ENCODE measurements at places on chromosomes 16 and 17.

DNA sequence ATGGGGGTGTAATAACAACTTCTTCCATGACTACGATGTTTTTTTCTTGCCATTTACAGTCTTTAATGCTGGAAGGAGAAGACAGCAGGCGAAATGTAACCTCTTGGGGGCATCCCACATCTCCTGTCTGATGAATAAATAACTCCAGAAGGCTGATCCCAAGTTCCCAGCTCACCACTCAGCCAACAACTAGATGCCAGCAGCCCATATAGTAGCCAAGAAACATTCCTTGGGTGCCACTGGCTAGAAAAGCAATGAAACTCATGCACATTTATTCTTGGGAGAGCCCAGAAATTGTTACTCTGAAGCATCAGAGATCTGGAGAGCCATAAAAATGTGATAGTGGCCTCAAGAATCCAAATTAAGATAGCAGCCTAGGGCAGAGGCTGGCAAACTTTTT lies 22.7 kb upstream of the TMEM101 start:
- no peak for DNase-seq

GRCh38 chr16:20942256-20942655 lies 41.7 kb downstream of the LYRM1 start:
- no peak for DNase-seq

GRCh38 chr17:40995116-40995515 lies 1.2 kb upstream of the KRTAP3-3 start:
- DNase-seq, result no peak

DNA sequence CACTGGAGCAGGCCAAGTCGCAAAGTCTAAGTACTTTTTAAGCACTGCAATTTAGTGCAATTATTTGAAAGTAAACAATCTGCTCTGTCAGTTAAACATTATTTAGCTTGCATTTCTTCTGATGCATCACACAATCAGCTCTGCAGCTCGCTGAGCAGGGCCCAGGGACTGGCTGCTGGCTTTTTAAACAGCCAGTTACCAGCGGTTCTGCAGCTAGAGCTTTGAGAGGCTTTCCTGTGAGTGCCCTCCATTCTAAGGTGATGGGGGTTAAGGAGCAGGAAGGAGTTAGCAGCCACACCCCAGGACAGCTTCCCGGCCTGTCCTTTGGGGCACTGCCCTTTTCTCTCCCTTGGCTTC lies 154.3 kb downstream of the SALL1 start:
- no peak for DNase-seq

- DNase-seq, result no peak
Observed at GRCh38 chr16:81710596-81710995, 68.5 kb upstream of the PLCG2 start.

GRCh38 chr16:4401094-4401501 lies 15.3 kb downstream of the CORO7 start:
- DNase-seq, result no peak

DNA sequence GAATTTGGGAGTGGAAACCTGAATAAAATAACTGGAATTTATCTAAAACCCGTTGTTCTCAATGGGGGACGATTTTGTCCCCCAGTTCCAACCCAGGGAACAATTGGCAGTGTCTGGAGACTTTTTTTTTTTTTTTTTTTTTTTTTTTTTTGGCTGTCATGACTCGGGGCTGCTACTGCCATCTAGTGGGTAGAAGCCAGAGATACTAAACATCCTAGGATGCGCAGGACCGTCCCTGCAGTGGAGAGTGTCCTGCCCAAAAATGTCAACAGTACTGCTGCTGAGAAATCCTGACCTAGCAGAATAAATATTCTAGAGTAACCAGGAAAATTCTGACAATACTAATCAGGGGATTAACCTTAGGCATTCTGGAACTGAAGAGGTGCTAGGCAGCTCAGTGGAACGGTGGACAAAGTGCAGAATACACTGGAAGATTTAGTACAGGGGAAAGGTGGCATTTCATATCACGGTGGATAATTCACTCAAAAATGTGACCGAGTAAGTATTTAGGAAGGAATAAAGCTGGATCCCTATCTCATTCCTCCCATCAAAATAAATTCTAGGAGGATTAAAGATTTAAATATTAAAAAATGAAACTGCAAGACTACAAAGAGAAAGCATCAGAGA lies 107.6 kb downstream of the SPECC1 start:
- DNase-seq, result no peak

- no peak for DNase-seq
Observed at GRCh38 chr16:802914-803753, 2.6 kb upstream of the GNG13 start.

DNA sequence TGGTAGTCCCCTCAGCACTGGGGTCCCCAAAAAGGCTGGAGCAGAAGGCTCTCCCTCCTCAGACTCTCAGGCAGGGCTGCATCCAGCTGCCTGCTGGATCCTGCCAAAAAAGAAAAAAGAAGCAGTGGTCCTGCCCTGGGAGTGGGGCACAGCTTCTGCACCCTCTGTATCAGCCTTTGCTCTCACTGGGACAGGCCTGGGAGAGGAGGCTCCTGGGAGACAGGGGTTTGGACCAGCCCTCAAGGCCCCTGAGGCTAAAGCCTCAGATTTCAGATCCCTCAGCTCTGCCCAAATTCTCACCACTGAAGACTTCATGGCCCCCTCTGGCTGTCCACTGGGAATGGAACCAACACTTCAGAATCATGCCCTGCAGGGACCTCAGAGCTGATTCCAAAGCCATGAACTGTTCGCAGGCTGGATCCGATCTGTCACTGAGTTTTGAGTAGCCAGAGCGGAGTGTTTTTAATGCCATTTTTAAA lies 96.9 kb downstream of the C16orf78 start:
- DNase-seq, result no peak

DNA sequence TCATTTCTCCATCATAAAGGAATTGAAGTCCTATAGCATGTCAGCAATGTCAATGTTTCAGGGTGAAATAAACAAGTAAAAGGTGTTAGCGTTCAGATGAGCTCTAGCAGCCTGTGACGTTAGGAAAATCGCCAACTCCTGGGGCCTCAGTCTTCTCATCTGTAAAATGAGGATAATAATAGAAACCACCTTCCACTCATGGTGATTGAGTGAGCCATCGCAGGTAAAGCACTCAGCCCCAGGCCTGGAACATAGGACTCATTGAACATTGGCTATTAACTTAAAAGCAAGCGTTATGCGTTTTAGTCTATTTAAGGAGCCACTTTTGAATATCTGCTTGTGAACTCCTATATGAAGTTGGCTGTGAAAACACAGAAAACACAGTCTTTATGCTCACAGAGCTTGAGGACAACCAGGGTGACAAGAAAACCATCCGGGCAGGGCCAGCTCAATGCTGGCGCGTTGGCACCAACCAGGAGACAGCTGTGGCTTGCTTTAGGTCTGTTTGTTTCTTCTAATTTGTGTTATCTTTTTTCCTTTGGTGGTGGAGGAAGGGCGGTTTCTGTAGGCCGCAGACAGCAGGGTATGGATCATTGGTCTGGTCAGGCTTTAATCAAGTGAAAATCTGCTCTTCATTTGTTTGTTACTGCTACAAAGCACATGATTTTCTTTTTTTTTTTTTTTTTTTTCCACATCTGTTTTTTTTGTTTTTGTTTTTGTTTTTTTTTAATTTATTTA lies 35.7 kb upstream of the MED9 start:
- DNase-seq, result no peak

- no peak for DNase-seq
Observed at GRCh38 chr17:3960764-3961163, 3.5 kb downstream of the ATP2A3 start.

GRCh38 chr17:79282294-79282693 lies 207.7 kb downstream of the ENGASE start:
- no peak for DNase-seq

DNA sequence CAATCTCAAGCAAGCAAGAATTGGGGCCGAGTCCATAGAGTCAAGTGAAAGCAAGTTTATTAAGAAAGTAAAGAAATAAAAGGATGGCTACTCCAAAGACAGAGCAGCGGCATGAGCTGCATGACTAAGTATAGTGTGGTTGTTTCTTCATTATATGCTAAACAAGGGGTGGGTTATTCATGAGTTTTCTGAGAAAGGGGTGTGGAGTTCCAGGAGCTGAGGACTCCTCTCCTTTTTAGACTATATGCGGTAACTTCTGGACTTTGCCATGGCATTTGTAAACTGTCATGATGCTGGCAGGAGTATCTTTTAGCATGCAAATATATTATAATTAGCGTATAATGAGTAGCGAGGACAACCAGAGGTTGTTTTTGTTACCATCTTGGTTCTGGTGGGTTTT lies 819.9 kb downstream of the KCNJ2 start:
- no peak for DNase-seq

- no peak for DNase-seq
Observed at GRCh38 chr16:67539691-67540635, 11.3 kb downstream of the RIPOR1 start.

- DNase-seq, result peak; percentile 19
Observed at GRCh38 chr17:62750631-62751051, 57.5 kb downstream of the MARCHF10 start.

DNA sequence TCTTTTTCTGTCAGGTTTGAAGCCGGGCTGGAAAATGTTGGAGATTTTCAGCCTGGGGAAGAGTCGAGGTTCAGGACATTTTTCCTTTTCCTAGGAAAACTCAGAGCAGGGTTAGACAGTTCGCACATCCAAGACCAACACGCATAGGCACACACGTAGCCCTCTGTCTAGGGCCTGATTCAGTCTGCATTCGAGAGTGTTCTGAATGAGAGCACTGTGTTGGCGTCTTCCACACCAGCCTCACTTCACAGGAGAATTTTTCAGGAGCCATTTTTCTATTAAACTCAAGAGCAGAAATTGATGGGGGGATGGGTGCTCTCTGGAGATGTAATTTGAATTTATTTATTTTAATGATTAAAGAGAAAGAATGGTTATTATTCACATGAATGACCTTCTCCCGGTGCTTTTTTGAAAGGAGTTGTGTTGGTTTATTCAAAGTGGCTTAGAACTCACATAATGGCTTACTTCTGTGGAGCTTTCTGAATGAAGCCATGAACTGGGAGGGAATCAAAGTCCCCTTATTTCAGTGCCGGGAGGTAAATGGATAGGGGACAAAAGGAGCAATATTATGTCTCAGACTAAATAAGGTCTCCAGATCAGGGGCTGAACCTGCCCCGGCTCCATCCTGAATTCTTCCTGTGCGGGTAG lies 194.3 kb downstream of the CCDC182 start:
- no peak for DNase-seq

DNA sequence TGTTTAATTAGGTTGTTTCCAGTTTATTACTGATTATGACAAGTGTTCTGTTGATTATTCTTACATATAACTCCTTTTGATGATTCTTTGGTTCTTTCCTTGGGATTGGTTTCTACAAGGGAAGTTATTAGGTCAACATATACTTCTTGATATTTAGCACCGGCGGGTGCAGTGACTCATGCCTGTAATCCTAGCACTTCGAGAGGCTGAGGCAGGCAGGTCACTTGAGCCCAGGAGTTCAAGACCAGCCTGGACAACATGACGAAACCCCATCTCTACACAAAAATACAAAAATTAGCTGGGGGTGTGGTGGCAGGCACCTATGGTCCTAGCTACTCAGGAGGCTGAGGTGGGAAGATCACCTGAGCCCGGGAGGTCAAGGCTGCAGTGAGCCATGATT lies 120.2 kb upstream of the HAS3 start:
- DNase-seq, result no peak

- no peak for DNase-seq
Observed at GRCh38 chr17:41724476-41725050, 9.9 kb downstream of the HAP1 start.
